ENCODE measurements at places on chromosomes 7 and 10.
A peak's percentile ranks its signal among the peaks of the same experiment; 100 is the strongest.

DNA sequence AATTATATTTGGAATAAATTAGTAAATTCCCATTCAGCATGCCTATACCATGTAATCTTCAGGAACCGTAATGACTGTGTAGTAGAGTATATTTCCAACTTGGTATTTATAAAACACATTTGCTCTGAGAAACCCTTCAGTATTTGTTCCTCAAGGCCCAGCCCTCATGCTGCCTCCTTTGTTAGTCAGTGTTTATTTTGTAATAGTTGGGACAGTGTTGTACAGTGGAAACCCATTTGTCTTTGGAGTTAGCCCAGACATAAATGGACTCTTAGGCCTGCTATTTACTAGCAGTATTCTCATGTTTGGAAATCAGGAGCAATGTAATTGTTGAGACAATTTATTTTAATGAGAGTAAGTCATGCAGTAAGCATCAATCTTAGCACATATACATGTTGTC is 686.9 kb downstream of the AUTS2 start:
- no peak for DNase-seq

DNA sequence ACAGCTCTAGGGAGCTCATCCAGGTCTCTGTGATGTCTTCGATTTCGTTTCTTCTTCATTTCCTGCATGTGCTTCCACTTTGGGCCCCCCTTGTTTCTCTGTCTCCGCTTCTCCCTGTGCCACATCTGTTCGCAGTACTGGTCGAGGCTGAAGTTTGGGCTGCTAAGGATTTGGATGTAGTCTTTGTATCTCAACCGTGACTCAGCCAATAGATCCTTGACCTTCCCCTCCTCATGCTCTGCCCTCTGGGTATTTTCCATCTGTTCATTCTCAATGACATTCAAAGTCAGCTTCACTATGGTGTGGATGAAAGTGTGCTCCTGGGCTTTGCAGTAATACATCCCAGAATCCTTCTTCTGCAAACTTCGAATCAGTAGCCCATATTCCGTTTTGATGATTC is 187.4 kb downstream of the SEMA3D start:
- no peak for DNase-seq

- DNase-seq: no peak
Observed at GRCh38 chr7:151119902-151120301, 33.6 kb downstream of the AGAP3 start.

DNA sequence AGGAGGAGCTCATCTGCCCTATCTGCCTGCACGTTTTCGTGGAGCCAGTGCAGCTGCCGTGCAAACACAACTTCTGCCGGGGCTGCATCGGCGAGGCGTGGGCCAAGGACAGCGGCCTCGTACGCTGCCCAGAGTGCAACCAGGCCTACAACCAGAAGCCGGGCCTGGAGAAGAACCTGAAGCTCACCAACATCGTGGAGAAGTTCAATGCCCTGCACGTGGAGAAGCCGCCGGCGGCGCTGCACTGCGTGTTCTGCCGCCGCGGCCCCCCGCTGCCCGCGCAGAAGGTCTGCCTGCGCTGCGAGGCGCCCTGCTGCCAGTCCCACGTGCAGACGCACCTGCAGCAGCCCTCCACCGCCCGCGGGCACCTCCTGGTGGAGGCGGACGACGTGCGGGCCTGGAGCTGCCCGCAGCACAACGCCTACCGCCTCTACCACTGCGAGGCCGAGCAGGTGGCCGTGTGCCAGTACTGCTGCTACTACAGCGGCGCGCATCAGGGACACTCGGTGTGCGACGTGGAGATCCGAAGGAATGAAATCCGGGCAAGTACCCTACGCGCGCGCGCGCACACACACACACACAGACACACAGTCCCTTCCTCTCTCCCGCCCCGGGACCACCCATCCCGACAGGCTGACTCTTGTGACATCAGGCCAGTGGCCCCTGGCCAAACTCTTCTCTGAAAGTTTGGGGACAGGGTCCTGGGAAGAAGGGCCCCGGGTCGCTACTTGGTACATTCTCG is 538 bp downstream of the TRIM8 start:
- DNase-seq: peak; percentile 54

DNA sequence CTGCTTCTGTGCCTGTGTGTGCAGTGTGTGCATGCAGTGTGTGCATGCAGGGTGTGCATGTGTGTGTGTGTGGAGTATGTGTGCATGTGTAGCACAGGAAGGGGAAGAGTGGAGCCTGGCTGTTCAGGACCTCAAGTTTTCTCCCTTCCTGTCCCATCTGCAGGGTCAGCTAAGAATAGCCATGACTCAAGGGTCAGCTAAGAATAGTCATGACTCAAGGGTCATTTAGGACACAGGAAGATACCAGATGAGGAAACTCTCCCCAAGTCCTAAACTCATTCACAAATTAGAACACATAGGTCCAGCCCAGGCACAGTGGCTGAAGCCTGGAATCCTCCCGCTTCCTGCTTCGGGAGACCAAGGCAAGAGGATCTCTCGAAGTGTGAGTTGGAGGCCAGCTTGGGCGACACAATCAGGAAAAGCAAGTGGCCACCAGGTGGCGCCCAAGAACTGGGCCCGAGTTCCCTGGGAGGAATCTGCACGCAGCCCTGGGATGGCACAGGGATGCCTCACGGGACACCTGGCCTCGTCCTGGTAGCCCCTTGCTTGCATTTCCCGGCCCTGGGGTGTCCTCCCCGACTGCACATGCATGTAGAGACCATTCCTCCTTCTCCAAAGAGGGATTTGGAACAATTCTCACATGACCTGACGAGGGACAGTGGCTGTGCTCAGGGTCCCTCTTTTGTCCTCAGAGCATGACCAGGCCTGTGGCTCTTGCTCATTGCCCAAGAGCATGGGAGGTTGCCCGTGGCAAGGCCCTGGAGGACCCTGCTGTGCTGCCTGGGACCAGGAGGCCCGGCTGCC is 21.4 kb upstream of the VOPP1 start:
- peak; percentile 67 for DNase-seq

DNA sequence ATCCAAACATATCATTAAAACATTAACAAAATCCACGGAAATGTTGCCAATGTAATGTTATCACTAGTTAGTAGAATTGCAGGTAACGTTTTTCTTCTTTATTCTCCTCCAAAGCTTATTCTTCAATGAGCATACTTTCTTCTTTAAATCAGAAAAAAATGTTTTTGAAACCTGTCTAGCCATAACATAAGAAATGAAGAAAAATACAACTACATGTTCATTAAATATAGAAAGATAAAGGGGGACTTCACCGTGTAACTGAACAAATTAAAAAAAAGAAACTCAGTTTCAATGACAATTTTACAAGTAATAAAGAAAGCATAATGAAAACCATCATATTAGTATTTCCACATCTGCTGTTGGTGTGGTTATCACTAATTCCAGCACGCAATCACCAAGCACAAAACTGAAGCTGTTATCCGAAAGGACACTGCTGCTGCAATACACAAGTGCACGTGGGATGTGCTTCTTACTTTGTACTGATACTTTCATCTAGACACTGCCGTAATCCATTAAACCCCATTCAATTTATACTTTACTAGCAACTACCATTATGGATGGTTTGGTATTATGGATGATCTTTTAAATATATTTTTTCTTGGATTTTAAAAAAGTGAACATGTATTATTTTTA is 9.6 kb downstream of the ESYT2 start:
- no peak for DNase-seq

DNA sequence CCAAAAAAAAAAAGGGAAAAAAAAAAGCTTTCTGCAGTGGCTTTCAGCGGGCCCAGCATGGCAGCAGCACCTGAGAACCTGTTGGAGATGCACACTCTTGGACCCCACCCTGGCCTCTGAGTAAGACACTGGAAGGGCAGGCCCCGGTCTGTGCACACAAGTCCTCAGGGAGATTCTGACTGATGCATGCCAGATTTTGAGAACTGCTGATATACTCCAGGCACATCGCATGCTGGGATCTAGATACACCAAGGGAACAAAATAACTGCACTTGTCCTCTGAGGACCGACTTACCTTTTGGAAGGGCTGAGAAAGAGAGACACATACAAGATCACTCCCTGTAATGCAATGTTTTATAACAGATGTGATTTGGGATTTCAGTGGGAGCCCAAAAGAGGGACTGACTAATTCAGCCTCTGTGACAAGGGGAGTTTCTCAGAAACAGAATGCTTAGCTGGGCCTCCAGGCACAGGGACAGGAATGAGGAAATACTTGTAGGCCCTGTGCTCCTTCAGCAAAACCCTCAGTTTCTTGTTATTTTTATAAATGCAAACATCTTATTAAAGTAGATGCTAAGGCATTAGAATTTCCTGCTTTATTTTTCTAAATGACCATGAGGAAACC is 8.2 kb downstream of the EGFR start:
- no peak for DNase-seq

- no peak for DNase-seq
Observed at GRCh38 chr7:64515781-64516180, 47.1 kb downstream of the ZNF680 start.

- no peak for DNase-seq
Observed at GRCh38 chr10:112811741-112812551, 138.1 kb upstream of the TCF7L2 start.

DNA sequence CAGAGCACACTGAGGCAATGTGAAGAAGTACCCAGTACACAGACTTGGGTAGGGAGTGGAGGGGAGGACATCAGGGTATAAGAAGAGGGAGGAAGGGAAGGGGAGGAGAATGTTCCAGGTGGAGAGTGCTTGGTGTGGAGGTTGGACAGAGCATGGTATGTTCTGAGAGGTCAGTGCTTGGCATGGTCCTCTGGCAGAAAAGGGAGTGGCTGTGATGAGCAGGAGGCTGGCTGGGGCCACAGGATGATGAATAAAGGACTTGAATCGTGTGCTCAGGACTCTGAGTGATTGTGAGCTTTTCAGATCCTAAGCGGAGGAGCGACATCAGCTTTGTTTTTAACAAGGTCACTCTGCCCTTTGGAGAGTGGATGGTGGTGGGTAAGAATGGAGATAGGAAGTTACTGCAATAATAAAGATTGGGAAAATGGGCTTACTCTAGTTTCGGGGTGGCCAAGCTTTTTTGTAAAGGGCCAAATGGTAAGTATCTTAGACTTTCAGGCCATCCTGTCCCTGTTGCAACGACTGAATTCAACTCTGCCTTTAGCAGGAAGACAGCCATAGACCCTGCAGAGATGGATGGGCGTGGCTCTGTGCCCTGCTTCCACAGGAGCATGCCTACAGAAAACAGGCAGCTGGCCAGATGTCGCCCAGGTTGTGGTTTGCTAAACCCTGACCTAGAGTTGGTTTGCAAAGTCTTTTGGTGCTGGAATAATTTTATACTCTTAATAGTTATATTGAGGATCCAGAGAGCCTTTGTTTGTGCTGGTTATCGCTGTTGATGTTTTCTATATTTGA is 8.4 kb downstream of the PPP2R2D start:
- DNase-seq: no peak

GRCh38 chr7:36692456-36692855 is 31.8 kb downstream of the AOAH start:
- DNase-seq: no peak

GRCh38 chr10:42367532-42368230 is 270.7 kb downstream of the ZNF33B start:
- no peak for DNase-seq

DNA sequence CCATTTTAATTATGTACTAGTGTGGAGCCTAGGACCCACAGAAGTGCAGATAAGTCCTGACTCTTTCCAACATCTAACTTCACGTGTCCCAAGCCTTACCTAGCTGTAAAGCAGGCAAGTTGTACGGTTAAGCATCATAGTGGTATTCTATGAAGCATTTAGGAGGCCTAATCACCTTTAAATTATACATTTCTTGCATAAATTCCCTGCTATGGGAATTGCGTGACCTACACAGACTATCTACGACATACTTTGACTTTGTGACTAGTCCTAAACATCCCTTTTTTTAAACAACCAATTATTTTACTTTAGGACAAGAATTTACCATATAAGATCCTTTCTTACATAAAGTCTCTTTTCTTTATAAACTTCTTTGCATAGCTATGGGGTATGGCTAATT is 37.7 kb upstream of the LRGUK start:
- no peak for DNase-seq

DNA sequence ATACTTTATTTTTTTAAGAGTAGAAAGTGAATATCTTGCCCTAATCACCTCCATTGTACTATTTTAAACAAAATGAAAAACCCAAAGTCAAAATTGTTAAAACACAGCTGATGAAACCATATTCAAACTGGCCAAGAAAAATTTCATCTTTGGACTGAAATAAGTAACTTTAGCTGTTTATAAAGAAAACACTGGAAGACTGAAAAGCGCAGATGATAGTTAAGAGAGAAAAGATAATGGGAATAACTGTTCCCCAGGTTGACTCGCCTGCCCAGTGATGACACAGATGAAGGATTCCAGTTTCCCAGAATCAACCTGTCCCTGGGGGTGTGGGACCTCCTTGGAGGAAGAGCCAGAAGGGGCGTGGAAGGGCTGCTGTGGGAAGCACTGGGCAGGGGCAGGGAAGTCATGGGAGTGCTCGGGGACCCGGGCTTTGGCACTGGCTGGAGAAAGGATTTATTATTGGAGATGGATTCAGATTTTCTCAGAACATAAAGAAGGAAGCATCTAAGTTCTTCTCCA is 43.1 kb downstream of the DENND2A start:
- no peak for DNase-seq

GRCh38 chr10:114271779-114272167 is 32.7 kb downstream of the VWA2 start:
- no peak for DNase-seq

- DNase-seq: no peak
Observed at GRCh38 chr10:31158011-31158658, 126.5 kb upstream of the ZNF438 start.

GRCh38 chr10:60853107-60853506 is 74.8 kb downstream of the CDK1 start:
- no peak for DNase-seq

DNA sequence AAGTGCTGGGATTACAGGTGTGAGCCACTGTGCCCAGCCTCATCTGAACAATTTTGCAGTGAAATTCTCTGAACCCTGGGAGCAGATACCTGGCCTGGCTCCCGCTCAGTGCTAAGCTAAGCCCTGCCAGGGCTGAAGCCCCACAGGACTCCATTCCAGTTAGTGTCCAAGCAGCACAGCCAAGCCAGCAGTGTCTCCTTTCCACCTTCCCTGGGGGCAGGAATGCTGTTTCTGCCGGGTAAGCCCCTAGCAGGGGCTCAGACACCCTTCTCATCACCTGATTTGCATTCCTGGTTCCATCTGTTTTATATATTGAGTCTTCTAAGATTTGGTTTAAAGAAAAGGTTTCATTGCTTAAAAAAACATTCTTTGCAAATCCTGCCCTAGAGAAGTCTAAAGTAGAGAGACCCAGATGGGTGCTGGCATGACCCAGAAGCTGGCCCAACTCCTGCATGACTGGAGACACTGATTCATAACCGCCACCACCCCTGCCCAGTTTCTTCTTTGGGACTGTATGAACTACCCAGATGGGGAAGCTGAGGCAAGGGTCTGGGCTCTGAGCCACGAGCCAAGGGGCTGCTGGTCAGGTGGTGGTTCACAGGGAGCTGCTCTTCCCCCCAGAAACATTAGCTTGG is 14.0 kb downstream of the SLC13A4 start:
- no peak for DNase-seq

GRCh38 chr10:26755443-26755903 is 58.0 kb downstream of the PDSS1 start:
- no peak for DNase-seq

Data from stimulated activated CD4-positive, alpha-beta T cell treated with anti-CD3 and anti-CD28 coated beads, Interleukin-1b, Interleukin-23, amount 100 ng/mL, for 1 hour (primary cell).